ENCODE measurements at places on chromosomes 1 and 21.

GRCh38 chr1:226498640-226499008 lies 49.9 kb upstream of the STUM start:
- no peak for DNase-seq

- no peak for DNase-seq
Measured at GRCh38 chr1:236808564-236809130, 13.6 kb downstream of the MTR start.

GRCh38 chr1:95223110-95223509 lies 10.9 kb upstream of the RWDD3 start:
- DNase-seq, result no peak

DNA sequence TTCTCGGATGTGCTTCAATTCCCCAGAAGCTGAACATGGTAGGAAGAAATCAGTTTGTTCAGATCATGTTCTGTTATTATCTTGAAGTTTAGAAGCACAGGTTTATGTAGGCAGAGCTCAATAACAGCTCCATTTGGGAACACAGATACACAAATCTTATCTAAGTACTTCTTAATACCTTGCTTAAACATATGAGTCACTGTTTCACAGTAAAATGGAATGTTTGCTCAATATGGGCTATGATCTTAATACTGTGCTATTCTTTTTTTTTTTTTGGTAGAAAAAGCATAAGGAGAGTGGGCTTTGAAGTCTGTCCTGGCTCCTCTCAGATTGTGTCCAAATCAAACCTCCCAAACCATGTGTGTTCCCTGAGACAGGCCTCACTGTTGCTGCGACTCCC lies 13.4 kb downstream of the PROK1 start:
- DNase-seq, result no peak

DNA sequence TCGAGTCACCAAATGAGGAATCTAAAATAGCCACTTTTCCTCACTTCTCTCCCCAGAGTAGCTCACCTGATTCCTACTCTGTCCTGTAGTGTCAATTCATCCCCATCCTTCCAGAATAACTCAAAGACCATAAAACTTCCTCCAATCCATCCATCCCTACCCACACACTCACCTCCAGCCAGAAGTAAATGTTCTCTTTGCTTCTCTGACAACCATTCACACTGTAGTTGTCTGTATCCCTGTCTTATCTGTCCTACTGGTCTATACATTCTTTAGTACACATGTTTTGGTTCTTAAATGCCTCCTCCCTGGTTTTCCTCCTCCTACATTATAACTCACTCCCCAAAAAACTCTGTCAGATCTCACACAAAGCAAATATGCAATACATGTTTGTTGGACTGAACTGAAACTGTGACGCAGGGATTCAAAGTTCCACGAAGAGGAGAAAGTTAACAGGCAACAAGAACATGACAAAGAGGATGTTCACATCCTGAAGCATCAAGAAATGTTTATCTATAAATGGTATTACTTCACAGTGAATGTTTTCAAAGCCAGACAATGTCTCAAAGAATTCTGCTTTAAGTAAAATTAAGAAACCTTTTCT lies 11.0 kb downstream of the TP53BP2 start:
- DNase-seq, result no peak

DNA sequence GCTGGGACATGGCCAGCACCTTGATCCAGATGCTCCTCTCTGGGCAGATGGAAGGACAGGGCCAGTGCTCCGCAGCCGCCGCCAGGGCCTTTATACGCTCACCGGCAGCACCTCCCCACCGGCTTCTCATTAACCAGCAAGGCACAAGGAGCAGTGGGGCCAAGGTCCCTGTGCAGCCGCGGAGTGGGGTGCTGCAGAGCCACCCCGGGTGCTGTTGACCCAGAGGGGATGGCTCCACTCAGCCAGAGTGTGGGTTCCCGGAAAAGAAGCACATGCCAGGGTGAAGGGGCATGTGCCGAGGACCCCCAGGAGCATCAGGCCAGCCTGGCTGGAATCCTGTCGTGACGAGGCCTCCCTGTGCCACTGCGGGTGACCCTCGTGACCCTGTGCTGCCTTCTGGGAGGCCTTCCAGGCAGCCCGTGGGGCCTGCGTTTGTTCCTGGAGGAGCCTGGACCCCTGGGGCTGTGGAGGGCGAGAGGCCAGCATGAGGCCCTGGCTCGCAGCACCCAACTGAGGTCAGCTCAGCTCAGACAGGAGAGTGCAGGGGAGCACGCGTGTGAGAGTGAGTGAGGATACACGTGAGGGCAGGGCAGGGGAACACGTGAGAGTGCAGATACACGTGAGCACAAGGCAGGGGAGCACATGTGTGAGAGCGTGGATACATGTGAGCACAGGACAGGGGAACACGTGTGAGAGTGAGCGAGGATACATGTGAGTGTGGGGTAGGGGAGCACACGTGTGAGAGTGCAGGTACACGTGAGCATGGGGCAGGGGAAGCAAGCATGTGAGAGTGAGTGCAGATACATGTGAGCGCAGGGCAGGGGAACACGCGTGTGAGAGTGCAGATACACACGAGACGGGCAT lies at the start of gene FTCD:
FTCD (minus strand) TSS at position 66 of the 864 bp plus-strand sequence; CDS start at position 10, 56 bp downstream.
- DNase-seq, result no peak

- peak; percentile 59 for DNase-seq
Measured at GRCh38 chr21:38645282-38645681, 147.0 kb upstream of the ERG start.

DNA sequence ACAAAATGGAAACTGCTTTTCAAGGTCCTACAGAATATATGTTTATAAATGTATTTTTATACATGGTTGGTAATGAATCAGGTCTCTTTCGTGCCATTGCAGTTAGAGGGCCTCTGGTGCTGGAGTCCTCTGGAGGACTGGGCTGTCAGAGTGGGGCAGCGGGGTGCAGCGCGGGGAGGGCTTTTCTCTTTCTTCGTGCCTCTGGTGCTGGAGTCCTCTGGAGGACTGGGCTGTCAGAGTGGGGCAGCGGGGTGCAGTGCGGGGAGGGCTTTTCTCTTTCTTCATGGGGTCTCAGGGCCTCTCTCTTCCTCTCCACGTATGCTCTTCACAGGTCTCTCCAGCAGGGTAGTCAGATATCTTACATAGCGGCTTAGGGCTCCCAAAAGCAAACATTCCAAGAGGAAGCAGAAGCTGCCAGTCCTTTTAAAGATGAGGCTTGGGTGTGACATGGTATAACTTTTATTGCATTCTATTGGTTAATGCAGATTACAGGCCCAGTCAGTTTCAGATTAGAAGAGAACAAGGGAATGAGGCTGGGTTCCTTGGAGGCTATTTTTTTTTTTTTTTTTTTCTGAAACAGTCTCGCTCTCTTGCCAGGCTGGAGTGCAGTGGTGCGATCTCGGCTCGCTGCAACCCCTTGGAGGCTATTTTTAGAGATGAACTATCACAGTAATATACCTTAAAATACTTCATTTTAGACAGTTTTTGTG lies 13.1 kb downstream of the SDCCAG8 start:
- DNase-seq, result no peak

Measured in amniotic stem cell (primary cell).